ENCODE measurements at places on chromosomes 4 and X.

GRCh38 chr4:52838729-52839586 lies 23.2 kb upstream of the RASL11B start:
- no peak for DNase-seq

DNA sequence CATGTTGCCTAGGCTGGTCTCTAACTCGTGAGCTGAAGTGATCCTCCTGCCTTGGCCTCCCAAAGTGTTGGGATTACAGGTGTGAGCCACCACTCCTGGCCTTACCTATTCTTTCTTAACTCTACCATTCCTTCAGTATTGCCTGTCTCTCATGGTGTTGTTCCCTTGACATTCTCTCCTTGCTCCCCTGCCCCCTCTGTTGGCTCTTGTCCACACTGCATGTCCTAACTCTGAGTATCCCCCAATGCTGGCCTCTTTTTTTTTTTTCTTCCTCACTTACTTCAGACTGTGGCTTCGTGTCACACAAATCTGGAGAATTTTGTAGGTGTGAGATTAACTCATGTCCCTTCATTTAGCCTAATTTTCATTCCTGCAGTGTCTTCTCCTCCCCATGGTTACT lies 22.9 kb upstream of the FRMPD4 start:
- DNase-seq = no peak

GRCh38 chr4:10866666-10867065 lies 182.1 kb upstream of the CLNK start:
- DNase-seq = no peak

DNA sequence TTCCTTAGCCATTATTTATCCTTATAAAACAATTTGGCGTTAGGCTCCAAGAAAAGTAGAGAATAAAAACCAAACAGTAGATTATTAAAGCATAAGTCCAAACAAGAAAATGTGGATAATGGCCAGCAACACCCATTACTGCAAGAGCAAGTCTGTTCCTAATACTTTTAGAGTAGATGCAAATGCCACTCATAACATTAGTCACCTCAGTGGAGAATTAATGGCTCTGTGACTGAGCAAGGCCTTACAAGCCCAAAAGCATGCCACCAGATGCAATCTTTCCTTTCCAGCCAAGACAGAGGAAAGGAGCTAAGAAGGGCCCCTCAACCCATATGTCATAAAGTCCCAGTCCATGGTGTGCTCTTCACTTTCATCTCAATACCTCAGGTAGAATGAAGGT lies 373.8 kb downstream of the OPHN1 start:
- DNase-seq = no peak

GRCh38 chr4:88108747-88109122 lies 49.7 kb downstream of the ABCG2 start:
- no peak for DNase-seq

GRCh38 chrX:45777366-45777765 lies 576.7 kb upstream of the DIPK2B start:
- no peak for DNase-seq

DNA sequence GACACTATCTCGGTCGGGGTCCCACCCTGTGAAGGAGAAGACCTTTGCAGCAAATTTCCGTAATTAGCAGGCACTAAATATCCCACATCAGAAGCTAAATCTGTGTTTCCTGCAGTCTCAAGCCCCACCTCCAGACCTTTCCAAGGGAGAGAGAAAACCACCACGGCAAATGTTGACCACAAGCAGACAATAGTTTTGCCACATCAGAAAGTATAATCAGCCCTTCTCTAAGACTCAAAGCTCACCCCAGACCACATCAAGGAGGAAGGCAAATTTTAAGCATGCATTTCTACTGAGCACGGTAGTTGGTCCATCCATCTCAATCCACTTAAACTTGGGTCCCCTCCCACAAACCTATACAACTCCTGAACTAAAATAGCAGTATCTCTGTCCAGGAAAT lies 398.5 kb downstream of the GPM6A start:
- DNase-seq = no peak

DNA sequence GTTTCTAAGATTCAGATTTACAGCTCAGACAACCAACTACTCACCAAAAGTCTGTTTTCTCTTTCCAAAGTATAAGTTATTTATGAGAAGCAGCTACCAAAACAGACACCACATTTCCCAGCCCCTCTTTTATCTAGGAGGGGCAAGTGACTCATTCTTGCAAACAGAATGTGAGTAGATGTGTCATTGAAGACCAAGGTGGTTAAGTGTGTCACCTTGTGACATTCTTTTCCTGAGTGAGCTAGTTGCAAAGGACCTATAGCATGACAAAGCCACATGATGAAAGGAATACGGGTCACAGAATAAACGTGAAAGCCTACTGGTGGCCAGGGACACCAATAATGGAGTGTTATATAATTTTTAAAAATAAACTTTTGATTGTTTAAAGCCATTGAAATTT lies 50.0 kb downstream of the SLC7A11 start:
- DNase-seq = no peak

GRCh38 chr4:6606465-6607235 lies 31.7 kb downstream of the MAN2B2 start:
- DNase-seq = no peak

GRCh38 chr4:1790005-1790404 lies 3.1 kb upstream of the FGFR3 start:
- DNase-seq = no peak

Data from inflammatory macrophage (primary cell).